Aorta (tissue), 5 donors: ENCODE measurements at places on chromosomes 6 and 20. TPM values are rescaled to one million over a fixed set of nuclear protein-coding genes. Genes with fewer than 3 reads are reported as not detected.

Gene TMEM170B
- total RNA-seq, result 7.3 TPM

Gene ANGPT4
- total RNA-seq, result 0.19 TPM

Gene CCM2L
- total RNA-seq, result 7.4 TPM

GRCh38 chr20:59385480-59385879 is 85.1 kb downstream of the EDN3 start:
- no peak for DNase-seq

DNA sequence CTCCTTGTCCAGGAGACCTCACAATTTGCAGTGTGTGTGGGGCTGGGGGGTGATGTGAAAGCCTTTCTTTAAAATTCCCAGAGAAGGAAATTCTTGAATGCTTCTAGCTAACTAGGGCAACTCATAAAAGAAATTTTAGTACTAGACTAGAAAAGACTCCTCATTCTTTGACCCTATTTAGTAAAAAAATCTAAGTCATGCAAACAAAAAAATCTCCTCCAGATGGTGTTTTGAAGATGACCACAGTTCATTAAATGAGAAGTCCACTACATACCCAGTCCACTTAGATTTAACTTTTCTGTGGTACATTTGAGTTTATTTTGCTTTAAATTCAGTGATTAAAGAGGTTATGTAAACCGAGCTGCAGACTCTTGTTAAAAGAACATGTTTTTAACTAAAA is 67.5 kb downstream of the NDUFAF5 start:
- no peak for DNase-seq
